ENCODE measurements at places on chromosomes 6 and 20.

DNA sequence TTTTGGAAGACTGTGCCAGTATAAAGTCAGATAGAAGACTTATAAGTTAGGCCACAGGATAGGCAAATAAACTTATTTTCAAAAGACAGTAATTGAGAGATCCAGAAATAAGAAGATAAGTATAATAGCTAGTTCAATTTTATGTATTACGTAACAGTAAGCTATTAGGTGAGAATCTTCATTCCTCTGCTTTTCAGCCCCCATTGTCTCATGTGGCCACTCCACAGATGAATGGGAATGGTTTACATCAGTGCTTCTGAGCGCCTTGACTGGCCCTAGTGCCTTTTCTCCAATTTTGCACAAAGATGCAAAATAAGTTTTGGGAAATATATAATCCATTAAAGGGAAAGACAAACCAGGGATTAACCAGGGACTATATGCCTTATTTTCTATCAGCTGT lies 550.5 kb downstream of the MMUT start:
- no peak for DNase-seq

DNA sequence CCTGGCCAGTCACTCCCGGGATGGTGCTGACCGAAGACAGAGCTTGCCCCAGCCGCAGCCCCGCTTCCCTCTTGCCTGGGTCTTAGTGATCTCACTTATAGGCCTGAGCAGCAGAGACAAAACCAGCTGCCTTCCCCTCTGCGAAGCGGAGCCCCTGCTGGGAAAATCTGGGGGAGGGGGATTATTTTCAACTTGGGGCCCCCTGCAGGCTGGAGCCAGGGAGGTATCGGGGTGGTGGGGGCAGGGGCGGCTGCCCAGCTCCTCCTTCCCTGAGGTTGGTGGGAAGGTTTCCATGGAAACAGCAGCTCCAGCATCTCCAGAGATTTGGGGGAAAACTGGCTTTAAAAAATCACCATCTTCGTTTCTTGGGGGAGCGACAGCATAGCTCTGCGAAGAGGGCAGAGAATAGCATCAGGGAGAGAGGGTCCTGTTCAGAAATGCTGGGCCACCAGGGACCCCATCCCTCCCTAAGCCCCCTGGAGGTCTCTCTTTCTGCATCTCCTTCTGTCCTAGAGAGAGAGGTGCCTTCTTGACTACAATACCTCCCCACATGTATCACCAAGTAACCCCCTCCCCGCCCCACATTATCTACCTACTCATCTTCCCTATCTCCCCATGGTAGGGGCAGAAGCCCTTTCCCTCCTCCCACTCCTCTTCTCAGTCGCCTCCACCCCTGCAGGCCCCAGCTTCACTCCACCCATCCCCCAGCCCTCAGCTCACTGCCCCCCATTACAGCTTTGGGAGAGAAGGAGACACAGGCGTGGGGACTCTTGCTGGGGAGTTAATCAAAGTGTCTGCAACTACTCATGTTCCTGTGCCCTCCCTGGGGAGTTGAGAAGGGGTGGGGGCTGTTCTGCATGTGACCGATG lies 88.4 kb upstream of the CCDC167 start:
- DNase-seq, result no peak

- peak; percentile 12 for DNase-seq
Observed at GRCh38 chr6:119479860-119480655, 130.5 kb upstream of the MAN1A1 start.

DNA sequence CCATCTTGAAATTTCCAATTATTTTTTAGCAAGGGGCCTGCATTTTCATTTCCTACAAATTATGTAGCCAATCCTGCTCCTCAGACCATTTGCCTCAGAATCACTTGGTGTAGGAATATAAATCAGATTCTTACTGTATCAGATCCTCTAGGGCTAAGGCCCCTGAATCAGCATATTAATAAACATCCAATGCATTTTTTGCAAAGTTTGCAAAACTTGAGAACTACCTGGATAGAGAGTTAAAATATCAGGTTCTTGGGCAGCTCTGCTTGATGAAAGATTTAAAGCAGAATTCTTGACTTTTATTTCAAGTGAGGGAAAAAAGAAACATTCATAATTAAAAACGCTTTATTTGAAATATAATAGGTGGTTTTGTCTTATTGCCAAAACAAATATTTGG lies 82.2 kb upstream of the MAN1A1 start:
- DNase-seq, result no peak

GRCh38 chr6:89693207-89693606 lies 54.7 kb upstream of the LYRM2 start:
- DNase-seq, result peak; percentile 5

DNA sequence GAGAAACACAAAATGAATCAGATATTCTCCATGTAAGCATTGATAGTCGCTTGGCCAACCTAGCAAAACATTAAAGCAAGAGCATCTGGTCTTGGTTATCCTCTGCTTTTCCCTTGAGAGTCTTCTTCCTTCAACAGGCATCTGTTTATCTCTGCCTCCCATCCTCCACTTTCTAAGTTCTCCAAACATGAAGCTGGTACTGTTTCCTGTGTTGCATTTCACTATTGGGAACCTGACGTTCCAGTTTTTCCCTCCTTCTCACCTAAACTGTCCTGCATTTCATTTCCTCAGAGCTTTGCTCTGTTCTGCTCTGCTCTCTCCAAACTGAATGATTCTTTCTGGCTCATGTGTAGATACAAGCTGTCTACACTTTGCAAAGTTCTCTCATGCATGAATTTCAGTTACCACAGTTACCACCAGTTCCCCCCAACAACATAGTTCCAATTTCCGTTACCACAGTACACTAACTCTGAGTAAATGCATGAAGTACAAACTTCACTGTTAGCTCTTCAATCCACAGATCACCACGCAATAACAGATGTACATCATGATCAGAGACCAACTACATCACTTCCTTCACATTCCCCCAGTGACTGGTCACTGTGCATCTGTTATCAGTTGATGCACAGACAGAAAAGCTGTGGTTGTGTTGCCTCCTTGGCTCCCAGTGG lies 86.7 kb upstream of the F13A1 start:
- no peak for DNase-seq

- DNase-seq, result no peak
Observed at GRCh38 chr20:34507702-34508413, 8.4 kb upstream of the DYNLRB1 start.

- DNase-seq, result no peak
Observed at GRCh38 chr6:118700531-118700930, 49.1 kb upstream of the CEP85L start.

- DNase-seq, result peak; percentile 60
Observed at GRCh38 chr20:47256668-47257236, 99.7 kb downstream of the ZMYND8 start.

DNA sequence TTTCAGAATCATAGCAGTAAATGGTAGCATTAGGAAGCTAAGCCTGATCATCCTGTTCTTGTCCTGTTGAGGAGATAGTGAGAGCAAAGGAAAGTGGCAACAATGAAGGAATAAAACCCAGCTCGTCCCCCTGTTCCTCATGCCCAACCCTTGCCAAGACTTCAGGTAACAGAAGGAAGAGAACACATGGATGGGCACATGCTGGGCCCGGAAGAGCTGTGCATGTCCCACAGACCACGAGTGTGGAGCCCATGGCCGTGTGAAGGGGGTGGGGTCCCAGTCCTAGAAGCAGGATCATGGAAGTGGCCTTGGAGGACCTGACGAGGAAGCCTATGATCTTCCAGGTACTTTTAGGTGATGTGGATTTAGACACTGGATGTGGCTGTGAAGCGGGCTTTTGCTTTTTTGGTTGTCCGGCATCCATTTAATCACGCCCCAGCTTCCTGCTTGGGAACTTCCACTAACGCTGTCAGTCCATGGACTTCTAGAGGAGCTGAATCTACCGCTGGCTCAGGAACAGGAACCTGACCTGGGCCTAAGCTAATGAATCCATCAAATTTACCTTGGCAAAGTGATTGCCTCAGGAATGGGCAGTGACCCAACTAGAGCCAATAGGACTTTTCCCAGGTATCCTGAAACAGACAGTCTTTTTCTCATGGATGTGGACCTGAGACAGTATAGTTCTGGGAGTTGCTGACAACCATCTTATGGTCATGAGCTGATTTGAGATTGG lies 79.3 kb upstream of the ARMC2 start:
- DNase-seq, result no peak

DNA sequence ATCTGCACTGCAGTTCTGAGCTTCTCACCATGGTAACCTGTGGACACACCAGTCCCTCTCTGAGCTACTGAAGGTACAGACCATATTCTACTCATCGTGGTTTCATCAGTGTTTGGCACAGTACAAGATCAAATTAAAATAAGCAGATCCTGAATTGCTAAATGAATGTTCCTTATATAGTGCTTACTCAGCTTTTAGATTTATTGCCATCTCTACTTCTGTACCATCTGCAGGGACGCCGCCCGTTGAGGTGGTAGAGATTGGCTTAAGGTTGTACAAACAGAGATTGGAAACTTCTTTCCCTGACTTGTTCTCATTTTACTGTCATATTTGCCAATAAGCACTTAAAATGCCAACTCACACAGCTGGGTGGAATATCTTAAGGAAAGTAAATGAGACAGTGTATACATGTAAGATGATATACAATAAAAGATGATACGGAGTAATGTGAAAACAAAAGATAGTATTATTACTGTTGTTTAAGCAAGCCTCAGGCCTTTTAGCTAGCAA lies 223.4 kb upstream of the FOXQ1 start:
- no peak for DNase-seq

DNA sequence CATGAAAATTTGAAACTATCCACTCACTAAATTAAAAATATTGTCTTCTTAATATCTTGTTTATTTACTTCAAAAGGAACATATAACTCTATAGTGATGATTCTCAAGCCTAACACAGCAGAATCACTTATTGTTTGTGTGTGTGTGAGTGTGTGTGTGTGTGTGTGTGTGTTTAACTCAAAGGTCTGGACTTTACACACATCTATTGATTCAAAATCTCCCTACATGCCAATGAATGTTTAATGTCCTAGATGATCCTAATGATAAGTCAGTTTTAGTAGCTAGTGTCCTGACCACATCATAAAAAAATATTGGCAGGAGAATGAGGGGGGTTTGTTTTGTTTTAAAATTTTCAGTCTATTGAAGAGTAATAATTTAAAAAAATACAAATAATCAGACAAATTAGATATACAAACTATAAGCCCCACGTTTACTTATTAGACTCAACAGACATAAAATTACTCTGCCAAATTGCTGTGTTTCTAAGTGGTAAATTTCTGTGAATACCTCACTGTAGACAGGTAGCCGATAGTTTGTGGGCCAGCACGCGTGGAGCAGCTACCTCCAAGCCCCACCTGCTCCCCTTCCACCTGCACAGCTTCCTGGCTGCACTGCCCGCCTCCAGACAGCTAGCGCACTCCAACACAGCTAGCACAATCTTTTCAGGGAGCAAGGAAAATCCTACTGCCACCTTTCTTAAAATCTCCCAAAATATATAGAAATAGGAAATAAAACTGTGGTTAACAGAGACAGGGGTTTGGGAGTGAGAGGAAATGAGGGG lies 349.6 kb downstream of the PKHD1 start:
- DNase-seq, result no peak

- no peak for DNase-seq
Observed at GRCh38 chr6:15575357-15576033, 87.3 kb downstream of the DTNBP1 start.

- no peak for DNase-seq
Observed at GRCh38 chr20:21167261-21167660, 41.4 kb downstream of the KIZ start.

GRCh38 chr6:10369896-10370295 lies 45.0 kb downstream of the TFAP2A start:
- DNase-seq, result peak; percentile 79

DNA sequence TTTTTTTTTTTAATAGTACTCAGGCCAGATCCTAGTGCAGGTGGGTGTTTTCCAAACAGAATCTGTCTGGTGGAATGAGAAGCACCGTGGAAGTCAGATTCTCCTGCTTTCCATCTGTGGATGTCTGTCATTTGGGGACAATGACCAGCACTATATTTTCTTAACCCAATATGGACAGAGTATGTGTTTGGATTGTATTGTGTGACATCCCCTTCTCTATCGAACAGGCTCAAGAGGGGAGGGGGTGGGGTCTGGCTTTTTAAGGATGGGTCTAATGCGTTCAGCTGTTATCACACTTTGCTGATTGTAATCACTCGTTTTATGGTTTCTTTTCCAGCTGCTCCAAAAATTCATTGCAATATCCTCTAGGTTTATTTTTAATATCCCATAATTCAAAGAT lies 197.5 kb upstream of the CEP162 start:
- no peak for DNase-seq

DNA sequence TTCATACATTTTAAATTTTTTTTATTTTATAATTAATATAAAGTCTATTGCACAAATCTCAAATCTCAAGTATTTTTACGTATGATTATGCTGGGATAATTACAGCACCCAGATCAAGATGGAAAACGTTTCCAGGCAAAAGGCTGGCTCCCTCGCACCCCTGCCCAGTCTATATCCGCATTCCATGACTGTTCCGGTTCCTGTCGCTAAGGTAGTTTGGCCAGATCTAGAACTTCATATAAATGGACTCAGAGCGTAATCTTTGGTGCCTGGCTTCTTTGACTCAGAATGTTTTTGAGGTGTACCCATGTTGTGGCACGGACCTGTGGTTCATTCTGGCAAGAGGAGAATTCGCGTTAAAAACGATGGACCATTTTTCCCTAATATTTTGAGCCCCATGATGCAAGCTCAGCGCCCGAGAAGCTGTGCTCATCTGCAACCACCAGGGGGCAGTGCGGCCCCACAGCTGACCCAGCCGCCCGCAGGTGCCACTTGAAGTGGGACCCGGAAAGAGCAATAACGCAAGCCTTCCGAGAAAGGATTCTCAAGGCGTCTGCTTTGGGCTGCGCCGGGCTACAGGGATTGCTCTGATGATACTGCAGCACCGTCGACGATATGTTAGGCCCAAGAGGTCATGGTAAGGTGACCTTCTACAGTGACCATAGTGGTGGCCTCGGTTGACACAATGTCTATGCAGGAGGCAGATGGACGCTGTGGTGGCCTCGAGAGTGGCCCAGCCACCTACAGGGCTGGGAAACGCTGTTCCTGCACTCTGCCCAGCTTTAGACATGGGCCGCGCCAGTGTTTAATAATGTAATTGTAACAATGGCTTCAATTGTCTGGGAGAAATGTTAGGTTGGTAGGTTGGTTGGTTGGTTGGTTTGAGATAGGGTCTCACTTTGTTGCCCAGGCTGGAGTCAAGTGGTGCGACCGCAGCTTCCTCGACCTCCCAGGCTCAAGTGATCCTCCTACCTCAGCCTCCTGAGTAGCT lies 160.1 kb downstream of the ZMYND8 start:
- DNase-seq, result peak; percentile 62

DNA sequence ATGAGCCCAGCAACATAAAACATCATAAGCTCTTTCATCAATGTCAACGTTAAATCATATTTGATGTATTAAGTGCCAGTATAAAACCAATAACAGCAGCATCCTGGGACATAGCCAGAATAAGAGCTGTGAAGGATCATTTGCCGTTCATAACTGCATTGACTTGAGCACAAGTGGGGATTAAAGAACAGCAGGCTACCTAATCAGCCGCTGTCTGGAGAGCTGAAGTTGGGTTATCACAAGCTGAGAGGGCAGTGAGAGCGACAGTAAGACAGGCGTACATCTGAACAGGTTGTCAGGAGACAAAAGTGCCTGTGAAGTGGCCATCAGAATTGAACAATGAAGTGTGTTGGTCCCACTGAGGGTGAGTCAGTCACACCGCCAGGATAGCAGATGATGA lies 269.6 kb downstream of the GRIK2 start:
- no peak for DNase-seq

- peak; percentile 86 for DNase-seq
Observed at GRCh38 chr6:16982807-16983206, 119.0 kb upstream of the STMND1 start.
